ENCODE measurements at places on chromosomes 12 and 14. TPM values are rescaled to one million over a fixed set of nuclear protein-coding genes. Genes with fewer than 3 reads are reported as not detected.
A peak's percentile ranks its signal among the peaks of the same experiment; 100 is the strongest.

The CD4 gene
- not detected for total RNA-seq

The LRRK2 gene
- total RNA-seq: not detected

DNA sequence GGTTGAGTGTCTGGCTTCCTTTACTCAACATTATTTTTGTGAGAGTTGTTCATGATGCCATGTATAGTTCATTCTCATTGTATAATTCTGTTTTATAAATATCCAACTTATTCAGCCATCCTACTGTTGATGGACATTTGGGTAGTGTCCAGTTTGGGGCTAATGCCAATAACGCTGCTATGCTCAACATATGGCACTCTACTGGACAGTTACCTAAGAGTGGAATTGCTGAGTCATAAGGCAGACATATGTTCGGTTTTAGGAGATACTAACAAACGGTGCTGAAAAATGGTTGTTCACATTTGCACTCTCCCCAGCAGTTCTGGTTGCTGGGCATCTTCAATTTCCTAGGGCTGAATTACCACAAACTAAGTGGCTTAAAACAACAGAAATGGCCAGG lies 28.7 kb upstream of the P2RX4 start:
- no peak for DNase-seq

DNA sequence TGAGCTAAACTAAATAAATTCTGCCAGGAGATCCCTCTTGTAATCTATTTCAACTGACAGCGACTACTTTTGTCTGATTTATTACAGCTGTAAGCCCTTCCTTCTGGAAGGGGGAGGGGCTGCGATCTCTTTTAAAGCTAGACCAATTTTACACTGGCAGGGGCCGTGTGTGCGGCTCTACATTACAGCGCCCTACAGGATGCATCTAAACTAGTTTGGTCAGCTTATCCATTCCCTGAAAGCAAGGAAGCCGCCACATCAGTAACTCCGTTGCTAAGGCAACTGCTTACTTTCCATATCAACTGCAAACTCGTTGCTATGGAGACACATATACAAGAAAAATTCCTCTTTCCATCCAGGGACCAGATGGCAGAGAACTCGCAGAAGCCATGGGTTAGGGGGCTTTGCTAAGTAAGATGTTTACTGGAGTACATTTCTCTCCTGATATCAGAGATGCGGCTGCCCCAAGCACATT lies 17.4 kb downstream of the FOXN3 start:
- peak; percentile 48 for DNase-seq

- no peak for DNase-seq
Measured at GRCh38 chr12:43112101-43112920, 439.7 kb downstream of the ADAMTS20 start.
